ENCODE measurements at places on chromosomes 2 and 18.

GRCh38 chr18:70672581-70672980 lies 383.7 kb downstream of the SOCS6 start:
- DNase-seq = no peak

DNA sequence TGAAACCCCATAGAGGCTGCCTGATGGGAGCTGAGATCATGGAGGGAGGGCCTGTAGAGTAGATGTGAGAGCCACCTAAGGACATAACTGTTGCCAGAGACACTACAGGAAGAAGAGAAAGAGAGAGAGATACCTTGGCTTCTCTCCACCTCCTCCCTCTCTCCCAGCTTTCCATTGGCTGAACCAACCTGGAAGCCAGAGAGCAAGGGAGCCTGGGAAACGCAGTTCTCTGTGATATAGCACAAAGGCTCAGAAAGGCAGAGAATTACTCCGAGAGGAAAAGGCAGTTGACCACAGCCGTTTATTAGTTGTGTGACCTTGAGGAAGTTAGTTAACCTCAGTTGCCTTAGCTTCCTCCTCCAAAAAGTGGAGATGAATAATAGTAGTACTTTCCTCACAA lies 37.7 kb upstream of the MAT2A start:
- no peak for DNase-seq

DNA sequence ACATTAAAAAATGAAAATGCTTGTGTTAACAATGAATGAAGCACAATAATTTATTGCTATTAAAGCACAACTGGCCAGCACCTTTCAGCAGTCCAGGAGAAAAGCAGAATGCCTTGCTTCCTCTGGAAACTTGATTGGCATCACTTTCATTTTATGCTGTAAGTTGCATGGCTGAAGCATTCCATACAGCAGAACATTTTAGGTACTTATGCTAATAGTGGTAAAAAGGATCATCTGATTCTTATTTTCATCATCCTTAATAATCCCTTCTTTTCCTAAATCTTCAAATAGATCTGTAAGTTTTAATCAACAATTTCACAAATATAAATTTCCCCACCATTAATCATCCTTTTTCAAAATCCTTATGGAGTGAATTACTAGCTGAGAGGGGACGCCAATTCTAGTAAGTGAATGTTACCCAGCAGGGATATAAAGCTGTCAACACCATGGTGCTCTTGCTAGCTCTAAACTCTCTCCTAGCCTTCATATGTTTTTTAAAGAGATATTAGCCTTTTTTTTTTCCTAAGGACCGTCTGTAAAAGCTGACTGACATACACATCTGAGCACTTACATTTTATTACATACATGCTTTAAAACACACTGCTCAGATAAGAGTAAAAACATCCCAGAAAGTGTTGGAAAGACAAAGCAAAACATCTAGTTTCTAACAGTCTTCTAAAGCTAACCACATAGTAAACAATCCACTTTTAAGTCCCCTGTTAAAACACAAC lies 5.3 kb downstream of the SATB2 start:
- DNase-seq = no peak

DNA sequence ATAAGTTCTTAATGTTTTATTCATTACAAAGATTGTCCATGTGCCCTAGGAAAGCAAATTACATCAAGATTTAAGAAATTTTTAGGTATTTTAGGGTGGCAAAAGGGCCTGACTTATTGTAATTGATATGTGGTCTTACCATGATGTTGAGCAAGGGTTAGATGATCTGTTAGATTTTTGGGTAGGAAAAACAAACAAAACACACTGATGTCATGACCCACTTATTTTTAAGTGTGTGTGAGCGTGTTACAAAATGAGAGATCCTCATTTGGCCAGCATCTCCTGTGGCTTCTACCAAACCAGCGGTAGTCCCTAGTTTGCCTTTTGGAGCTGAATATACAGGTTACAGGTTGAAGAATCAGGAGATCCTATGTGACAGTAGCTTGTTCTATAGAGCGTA lies 89.8 kb upstream of the ITGB6 start:
- DNase-seq = no peak

DNA sequence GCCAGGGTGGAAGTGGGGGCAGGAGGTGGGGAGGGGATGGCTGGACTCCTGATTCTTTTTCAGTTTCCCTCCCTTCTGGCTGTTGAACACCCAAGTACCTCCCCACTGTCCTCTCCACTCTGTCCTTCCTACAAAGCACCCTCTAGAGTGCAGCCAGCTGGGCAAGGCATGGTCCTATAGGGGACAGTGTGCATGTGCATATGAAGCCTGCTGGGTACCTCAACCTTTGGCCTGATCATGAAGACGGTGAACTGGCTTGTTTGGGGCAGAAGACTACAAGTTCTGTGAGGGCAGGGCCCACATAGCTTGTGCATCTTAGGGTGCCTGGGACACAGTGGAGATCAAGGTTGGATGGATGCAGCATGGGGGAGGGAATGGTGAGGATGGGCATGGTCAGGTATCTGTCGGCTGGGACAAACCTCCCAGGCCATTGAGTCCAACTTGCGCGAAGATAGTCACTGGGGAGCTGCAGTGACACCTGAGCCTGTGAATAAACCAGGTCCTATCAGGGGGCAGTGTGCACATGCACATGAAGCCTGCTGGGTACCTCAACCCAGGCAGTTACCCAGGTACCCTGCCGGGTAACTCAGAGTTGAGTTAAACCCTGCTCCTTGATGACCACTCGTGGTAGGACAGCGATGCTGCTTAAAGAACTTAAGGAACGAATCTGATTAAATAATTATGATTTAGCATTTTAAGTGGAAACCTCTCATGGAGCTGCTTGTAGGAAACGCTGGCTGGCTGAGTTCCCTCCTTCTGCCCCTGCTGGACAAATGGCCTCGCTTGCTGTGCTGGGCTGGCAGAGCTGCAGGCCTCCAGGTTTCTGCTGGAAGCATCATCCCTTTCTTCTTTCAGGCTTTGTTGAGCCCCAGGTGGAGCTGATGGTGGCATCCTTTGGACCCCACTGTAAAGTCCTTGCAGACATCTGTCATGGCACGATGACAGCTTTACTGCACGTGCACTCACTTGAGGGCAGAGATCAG lies 84.0 kb downstream of the POLR1A start:
- DNase-seq = no peak

GRCh38 chr2:204665207-204665606 lies 119.9 kb downstream of the PARD3B start:
- DNase-seq = no peak

GRCh38 chr2:187877391-187877790 lies 323.2 kb upstream of the TFPI start:
- no peak for DNase-seq

- no peak for DNase-seq
These were observed 23.8 kb downstream of the GRHL1 start for GRCh38 chr2:9975328-9975727.

DNA sequence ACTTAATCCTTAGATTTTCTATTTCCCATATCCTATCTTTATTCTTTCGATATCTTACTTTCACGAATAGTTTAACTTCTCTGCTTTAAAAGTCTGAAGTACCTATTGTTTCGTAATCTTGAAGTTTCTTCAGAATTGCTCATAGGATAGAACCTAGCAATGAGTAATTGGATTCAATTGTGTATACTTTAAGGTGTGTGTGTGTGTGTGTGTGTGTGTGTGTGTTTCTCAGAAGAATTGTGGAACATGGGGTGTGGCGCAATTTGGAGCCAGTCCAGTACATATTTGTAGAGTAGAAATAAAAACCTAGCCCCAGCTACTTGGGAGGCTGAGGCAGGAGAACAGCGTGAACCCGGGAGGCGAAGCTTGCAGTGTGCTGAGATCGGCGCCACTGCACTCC lies 897.6 kb downstream of the BCL11A start:
- DNase-seq = no peak

GRCh38 chr2:170703776-170704476 lies 11.2 kb upstream of the SP5 start:
- DNase-seq = no peak

- no peak for DNase-seq
These were observed 100.8 kb downstream of the EPC2 start for GRCh38 chr2:148745151-148745851.

- no peak for DNase-seq
These were observed 58.1 kb upstream of the TTN start for GRCh38 chr2:178865146-178865936.

- DNase-seq = no peak
These were observed 76.7 kb downstream of the LRP2 start for GRCh38 chr2:169285531-169286235.

GRCh38 chr2:100004959-100005387 lies 137.4 kb downstream of the AFF3 start:
- no peak for DNase-seq
